ENCODE measurements at places on chromosomes 1 and 21.

DNA sequence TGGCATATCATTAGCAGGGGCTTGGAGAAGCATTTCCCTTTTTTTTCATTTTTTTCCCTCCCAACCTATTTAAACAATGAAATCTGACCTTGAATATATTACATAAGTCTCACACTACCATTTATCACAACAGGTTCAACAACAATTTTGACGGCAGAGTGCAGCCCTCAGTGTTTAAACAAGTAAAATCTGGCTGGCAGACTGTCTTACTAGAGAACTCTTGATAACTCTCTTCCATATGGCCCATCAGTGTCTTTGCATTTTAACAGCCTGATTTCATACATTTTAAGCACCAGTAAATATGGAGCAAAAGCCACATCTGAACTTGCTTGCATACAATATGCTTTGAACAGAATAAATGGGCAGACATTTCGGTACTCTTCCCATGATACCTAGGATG lies 213.0 kb downstream of the KCTD3 start:
- DNase-seq = no peak

DNA sequence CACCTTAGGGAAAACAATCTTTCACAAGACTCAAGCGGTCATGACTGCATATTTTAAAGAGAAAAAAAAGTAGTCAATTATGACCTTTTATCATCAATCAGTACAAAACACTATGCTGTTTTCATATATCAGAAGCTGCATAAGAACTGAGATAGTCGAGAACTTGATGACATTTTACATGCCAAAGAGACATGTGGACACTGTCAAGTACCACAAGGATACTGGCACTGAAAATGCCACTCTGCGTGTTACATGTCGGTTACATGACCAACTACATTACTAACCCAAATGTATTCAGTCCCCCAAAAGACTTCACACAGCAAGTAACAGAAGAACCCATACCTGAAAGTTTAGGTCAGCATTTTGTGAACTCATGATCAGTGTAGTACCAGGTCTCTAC lies 975.0 kb upstream of the ADGRL4 start:
- DNase-seq = no peak

DNA sequence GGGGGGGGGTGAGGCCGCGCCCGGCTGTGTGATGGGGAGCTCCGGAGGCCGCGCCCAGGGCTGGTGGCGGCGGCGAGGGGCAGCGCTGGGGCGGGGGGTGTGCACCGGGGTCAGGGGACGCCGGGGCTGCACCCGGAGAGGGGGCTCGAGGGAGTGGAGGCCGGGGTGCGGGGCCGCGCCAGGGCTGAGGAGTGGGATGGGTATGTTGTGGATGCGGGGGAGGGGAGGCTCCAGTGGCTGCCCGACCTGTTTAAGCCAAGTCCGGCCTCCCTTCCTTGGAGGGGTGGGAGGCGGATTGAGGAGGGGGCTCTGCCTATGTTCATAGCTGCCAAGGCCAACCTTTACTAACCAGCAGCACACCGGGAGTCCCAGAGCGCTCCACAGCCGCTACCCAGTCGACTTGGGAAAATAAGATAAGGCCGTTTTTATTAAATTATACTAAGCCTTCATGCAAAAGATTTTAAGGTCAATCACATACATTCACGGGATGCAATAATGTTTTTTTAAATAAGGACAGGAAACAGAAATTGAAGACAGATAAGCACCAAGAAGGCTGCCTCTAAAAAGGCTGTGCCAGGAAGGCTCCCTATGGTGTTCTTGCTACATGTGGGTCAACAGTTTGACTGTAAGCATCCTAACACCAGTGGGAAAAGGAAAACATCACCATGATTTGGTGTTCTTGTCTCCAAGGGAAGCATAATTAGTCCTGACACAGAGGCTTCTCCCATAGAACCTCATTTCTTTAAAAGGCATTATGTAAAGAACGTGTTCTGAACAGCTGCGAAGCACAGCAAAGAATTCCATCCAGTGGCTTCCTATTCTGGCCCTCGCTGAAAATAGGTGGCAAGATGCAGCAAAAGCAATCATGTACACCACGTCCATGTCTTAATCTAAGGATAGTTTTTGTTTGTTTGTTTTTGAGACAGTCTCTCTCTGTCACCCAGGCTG lies 626 bp upstream of the HLCS start:
- peak; percentile 23 for DNase-seq

- no peak for DNase-seq
Measured at GRCh38 chr21:44550807-44551206, 498 bp downstream of the KRTAP10-2 start.

- DNase-seq = no peak
Measured at GRCh38 chr1:172875892-172876291, 174.8 kb downstream of the TNFSF18 start.

GRCh38 chr1:171226747-171227370 lies 21.4 kb upstream of the FMO1 start:
- peak; percentile 76 for DNase-seq

DNA sequence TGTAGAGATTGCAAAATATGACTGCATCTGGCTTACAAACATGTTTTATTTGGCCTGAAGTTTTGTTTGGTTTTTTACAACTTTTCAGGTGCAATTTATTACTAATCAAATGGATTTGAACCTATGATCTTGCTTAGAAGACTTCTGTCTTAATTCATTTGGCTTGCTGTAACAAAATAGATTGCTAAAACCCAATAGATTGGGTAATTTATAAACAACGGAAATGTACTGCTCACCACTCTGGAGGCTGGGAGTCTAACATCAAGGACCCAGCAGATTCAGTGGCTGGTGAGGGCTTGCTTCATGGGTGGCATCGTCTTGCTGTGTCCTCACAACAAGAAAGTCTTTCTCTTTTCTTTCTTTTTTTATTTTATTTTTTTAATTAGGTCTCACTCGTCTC lies 72.9 kb downstream of the LBR start:
- peak; percentile 32 for DNase-seq
